ENCODE measurements at places on chromosomes 11 and 22.

- DNase-seq: no peak
Observed at GRCh38 chr11:73538381-73538872, 59.5 kb downstream of the FAM168A start.

DNA sequence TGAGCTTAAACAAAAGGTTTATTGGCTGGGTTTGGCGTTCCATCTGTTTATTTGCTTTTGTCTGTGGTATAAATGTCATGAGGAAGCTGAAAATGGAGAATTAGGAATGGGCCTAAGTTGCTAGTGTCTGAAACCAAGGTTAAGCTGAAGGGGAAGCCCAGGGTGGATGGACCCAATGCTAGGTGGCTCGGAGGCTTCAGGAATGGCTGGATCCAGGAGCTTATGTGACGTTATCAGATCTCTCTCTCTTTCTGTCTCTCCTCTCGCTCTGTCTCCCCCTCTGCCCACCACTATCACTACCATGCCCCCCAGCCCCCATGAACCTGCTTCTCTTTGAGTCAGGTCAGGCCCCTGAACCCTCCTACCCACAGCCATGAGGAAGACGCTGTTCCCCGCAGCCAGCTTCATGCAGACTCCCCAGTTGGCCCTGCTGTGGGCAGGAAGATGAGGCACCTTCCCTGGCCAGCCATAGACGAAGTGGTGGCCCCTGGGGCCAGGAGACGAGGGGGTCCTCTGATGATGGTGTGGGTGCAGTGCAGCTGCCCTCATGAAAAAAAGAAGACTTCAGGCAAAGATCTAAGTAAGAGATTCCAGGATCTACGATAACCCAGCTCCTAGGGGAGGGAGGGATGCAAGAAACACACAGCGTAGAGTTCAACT lies 101.5 kb downstream of the BRD1 start:
- DNase-seq: no peak

GRCh38 chr11:27507557-27508322 lies 1.2 kb upstream of the LIN7C start:
- DNase-seq: no peak

DNA sequence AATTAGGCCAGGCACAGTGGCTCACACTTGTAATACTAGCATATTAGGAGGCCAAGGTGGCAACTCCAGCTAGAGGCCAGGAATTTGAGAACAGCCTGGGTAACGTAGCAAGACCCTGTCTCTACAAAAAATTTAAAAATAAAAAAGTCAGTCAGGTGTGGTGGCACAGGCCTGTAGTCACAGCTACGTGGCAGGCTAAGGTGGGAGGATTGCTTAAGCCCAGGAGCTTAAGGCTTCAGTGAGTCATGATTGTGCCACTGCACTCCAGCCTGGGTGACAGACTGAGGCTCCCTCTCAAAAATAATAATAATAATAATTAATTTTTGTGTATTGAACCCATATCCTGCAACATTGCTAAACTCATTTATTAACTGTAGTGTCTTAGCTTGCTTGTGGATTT lies 15.3 kb upstream of the TRIM29 start:
- DNase-seq: no peak

- DNase-seq: no peak
Observed at GRCh38 chr11:61108847-61109585, 6.7 kb downstream of the CD5 start.

GRCh38 chr11:132851247-132851646 lies 681.1 kb downstream of the OPCML start:
- DNase-seq: no peak

DNA sequence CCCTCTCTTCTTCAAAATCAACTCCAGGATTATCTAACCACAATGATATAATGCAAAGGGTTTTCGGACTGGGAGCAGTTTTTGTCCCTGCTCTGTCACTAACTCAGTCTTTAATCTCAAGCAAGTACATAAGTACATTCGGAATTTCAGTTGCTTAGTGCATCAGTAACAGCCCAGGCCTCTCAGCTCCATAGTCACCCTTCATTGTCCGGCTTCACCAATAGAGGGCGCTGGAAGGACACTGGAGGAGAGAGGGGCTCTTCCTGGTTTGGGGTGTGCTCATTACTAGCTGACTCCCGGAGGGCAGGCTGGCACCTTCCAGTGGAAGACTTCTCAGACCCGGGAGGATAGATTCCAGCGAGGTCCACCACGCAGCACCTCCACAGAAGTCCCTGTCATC lies 90.4 kb upstream of the PDGFD start:
- DNase-seq: peak; percentile 29

All from left ventricle myocardium superior (tissue), 1 donor.